ENCODE measurements at places on chromosomes 5 and 9.

GRCh38 chr9:35914301-35914807 is 5.1 kb downstream of the SPAAR start:
- DNase-seq: no peak

- DNase-seq: no peak
Observed at GRCh38 chr9:35566417-35566816, 38.6 kb upstream of the TESK1 start.

DNA sequence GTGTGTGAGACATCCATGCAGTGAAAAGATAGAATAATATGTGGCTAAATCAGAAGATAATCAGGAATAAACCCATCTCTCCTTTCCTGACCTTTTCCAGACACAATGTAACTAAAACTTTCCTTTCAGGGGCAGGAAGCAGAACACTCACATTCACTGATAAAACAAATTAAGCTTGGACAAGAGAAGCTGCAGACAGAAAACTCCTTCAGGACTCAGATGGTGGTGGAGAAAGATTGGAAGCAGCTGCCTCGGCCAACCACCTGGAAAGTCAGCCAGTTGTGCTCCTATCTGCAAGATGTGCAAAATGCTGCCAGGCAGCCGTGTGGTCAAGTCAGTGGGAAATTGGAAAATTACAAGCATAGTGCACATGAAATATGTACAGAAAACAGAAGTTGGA is 26.9 kb downstream of the RASEF start:
- no peak for DNase-seq

DNA sequence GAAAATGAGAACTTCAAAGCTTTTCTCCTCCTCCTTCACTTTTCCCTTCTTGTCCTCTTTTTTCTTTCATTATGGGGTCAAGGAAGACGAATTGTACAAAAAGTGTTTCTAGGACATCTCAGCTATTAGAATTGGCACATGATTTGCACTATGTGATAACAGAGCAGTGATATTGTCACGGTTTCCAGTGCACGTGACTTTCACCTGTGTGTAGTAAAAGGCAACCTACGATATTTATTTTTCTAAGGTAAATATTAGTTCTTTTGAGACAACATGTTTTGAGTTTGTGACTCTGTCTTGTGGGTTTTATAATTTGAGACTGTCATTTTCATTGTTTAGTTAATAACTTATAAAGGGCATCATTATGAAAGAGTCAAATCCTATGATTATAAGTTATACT is 213.1 kb downstream of the PSAT1 start:
- no peak for DNase-seq

DNA sequence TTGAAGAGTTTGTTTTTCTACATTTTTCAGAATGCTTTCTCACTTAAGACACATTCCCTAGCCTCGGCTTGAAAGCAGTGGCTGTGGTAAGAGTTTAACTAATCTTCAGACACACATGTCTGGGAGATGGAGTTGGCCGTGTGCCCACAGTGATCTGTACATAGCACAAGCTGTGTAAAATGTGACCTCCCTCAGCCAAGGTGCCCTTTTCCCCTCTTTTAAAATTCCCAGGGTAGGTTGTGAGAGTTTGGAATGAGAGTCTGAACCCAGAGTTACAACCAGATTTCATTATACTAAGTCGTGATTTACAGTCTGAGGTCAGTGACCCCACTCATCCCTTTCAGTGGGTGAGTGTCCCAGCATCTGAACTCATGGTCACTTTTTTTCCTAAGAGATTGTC is 230.4 kb downstream of the DOCK8 start:
- peak; percentile 72 for DNase-seq

DNA sequence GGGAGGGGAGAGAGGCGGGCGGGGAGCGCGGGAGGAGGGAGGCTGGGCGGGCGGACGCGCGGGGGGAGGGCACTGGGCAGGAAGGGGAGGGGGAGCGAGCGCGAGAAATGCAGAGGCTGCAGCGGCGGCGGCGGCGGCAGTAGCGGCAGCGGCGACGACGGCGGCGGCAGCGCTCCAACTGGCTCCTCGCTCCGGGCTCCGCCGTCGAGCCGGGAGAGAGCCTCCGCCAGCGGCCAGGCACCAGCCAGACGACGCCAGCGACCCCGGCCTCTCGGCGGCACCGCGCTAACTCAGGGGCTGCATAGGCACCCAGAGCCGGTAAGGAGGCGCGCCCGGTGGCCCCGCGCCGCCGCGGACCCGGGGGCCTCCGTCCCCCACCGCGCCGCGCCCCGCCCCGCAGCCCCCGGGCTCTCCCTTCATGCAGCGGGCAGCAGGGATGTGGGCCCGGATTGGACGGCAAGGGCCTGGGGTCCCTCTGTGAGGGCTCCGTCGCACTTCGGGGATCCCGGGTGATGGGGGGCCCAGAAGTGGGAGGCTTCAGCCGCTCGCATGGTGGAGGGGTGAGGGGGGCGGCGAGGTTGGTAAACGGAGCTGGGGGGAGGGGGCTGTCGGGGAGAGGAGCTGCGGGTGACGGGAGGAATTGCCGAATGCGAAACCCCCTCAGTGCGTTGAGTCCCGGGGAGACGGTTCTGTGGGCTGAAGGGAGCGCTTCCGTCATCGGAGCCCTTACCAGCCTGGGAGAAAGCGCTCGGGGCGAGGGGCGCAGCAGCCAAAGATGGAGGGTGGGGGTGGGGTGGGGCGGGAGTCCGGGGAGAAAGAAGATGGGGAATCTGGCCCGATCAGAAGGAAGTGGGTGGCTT is at the start of gene BASP1:
Gene BASP1, plus strand, starts transcription at position 139 of the 860 bp plus-strand sequence. CDS start 57,586 bp downstream, outside the sequence.
- peak; percentile 90 for DNase-seq

DNA sequence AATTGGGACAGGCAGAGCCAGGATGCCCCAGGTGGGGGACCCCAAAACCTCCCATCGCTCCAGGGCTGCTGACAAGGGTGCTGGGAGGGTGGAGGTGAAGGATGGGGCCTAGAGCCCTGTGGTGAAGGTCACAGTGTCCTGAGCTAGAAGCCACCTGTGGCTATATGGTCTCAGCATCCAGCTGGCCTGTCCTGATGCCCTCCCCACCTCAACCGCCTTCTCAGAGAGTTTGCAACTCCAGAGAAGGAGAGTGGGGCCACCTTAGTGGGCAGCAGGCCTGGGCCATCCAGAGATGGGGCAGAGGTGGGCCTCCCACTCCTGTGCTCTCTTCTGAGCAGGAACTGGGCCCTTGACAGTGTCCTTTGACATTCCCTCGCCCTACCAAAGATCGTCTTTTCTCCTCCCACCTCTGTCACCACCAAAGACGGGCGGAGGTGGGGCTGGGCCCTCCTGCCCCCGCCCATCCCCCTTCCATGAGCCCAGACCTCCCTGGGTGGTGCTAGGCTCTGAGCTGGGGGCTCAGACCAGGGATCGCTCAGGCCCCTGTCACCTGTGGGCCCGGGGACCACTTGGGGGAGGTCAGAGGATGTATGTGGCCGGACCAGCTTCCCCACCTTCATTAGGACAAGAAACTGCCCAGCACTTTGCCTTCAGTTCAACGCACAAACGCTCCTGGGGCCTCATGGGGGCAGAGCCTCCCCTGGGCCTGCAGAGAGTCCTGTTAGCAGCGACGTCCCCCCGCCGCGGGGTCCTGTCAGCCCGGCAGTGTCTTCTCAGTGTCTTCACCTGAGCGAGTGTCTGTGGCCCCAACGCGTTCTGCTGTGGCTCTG is 10.0 kb upstream of the DOLPP1 start:
- no peak for DNase-seq

- peak; percentile 45 for DNase-seq
Observed at GRCh38 chr5:27854243-27854852, 816.0 kb upstream of the CDH9 start.

All from iris pigment epithelial cell (primary cell).